ENCODE measurements at places on chromosomes 2 and 18.
A peak's percentile ranks its signal among the peaks of the same experiment; 100 is the strongest.

DNA sequence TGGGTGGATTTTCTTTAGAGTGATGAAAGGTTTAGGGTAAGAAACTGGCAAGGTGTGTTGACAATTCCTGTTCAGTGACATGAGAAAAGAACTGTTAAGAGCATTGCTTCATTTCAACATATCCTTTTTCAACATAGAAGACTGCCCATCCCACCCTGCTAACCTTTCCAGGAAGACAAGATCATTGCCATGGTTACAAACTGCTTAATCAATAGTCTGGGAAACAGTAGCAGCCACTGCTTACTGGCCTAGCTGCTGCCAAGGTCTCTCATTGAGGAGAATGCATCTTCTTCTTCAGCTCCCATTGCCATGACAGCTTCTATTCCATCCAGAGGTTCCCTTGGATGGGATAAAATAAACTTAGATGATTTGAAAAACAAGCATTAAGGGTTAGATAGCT, 212.1 kb downstream of the LRRTM1 start:
- no peak for DNase-seq

DNA sequence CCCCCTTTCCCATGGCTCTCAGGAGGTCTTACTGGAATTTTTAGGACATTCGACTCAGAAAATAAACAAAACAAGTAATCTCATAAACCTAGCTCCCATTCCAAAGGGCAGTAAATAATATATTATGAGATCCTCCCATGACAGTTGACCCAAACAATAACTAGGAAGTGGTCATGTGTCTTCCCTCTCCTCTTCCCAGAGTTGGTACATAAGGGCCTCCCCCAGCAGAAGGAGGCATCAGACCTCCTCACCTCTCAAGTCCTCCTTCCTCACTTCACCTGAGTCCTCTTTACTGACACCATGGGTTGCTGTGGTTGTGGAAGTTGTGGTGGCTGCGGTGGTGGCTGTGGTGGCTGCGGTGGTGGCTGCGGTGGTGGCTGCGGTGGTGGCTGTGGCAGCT, at the start of gene SCYGR7:
TSS of gene SCYGR7 (plus strand) at position 301 of the 400 bp plus-strand sequence. CDS start at position 301, 0 bp downstream.
- DNase-seq = no peak

- no peak for DNase-seq
These were observed 153.7 kb downstream of the SOX11 start for GRCh38 chr2:5845798-5846330.

DNA sequence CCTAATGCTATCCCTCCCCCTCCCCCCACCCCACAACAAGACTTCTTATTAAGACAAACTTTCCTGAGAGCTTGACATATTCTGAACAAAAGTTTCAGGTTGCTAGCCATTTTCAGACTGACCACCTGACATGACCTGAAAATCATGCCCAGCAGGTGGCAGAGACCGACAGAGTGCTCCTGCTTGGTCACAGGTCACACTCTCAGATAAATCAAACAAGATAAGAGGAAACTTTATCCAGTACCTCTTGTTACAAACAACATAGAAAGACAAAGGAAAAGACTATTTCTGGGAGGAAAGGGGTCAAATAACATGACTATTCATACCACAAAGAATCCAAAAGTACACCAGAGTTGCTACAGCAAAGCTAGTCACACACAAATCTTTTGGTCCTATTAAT, 107.4 kb downstream of the TMEM200C start:
- no peak for DNase-seq

GRCh38 chr2:235493775-235494715, at the start of gene AGAP1:
Gene AGAP1 (plus strand): TSS chr2:235494043.
- DNase-seq = peak; percentile 18

DNA sequence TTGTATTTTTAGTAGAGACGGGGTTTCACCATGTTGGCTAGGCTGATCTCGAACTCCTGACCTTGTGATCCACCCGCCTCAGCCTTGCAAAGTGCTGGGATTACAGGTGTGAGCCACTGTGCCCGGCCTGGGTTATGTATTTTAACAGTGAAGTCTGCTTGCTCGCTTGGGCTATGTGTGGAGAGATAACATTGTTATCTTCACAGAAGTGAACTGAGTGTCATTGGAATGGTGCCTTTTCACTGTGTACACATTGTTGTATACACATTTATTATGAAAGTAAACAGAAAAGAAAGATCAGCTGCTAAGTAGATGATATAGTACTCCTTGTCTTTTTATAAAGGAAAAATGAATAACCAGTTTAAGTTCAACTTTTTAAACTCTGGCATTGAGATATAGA, 30.4 kb downstream of the RNF138 start:
- DNase-seq = no peak

- DNase-seq = no peak
These were observed 318.9 kb upstream of the ACVR2A start for GRCh38 chr2:147525819-147526489.

DNA sequence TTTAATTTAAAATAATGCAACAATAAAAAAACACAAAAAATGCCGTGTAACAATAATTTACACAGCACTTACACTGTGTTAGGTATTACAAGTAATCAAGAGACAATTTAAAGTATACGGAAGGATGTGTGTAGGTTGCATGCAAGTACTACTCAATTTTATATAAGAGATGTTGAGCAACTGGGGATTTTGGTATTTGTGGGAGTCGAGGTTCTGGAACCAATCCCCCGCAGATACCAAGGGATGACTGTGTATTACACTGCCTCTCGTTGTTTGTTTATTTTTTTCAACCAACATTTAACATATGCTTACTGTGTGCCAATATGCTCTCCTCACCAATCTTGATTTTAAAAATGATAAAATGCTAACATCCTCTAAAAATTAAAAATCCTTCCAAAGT, 24.8 kb downstream of the MAP3K2 start:
- no peak for DNase-seq

- no peak for DNase-seq
These were observed 1012.6 kb downstream of the BCL11A start for GRCh38 chr2:59540864-59541263.

GRCh38 chr2:187575751-187576067, 21.5 kb upstream of the TFPI start:
- DNase-seq = no peak

DNA sequence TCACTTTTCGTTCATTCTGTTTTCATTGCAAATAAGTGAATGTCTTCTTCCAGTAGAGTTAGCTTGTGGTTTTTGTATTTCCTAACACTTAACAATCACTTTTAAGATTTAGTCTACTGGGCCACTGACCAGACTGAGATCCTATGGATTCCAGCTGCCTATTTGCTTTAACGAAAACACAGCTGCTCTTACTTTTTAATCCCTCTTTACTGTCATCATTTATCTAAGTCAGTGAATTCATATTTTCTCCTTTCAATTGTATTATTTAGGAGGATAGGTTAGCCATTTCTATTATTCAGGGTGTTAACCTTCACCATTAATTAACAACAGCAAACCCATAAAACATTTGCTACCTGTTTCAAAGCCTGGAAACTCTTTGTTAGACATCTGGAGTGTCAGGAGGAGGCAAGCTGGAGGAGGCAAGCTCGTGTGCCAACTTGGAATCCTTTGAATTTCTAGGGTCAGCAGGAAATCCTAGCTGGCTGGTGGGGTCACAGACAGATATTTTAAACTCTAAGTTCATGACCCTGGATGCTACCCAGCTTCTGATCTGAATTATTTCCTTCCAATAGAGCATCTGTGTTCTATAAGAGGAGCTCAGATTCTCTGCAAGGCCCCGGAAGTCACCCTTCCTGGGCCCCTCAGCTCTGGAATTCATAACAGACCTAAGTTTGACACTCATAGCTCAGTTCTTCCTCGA, 385.3 kb downstream of the RBM43 start:
- no peak for DNase-seq

- DNase-seq = peak; percentile 39
These were observed 54.5 kb downstream of the SCN2A start for GRCh38 chr2:165293440-165294420.

- no peak for DNase-seq
These were observed 8.0 kb upstream of the CFAP221 start for GRCh38 chr2:119536211-119536610.

DNA sequence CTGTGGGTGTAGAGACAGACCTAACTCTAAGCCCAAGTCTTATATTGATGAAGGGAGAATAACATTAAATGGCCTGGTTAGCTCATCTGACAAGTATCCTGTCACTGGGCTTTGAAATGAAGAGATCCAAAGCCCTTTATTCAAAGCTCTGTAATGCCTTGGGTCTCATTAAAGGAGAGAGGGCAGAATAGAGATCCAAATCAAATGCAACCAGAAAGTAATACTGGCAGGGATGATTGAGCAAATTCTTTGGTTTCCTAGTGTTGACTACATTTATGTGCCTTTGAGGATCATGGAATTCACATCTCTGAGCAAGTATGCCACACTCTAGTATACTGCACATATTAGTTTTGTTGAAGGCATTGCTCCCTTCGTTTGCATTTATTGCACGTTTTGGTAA, 147.9 kb upstream of the CAVIN2 start:
- DNase-seq = no peak

DNA sequence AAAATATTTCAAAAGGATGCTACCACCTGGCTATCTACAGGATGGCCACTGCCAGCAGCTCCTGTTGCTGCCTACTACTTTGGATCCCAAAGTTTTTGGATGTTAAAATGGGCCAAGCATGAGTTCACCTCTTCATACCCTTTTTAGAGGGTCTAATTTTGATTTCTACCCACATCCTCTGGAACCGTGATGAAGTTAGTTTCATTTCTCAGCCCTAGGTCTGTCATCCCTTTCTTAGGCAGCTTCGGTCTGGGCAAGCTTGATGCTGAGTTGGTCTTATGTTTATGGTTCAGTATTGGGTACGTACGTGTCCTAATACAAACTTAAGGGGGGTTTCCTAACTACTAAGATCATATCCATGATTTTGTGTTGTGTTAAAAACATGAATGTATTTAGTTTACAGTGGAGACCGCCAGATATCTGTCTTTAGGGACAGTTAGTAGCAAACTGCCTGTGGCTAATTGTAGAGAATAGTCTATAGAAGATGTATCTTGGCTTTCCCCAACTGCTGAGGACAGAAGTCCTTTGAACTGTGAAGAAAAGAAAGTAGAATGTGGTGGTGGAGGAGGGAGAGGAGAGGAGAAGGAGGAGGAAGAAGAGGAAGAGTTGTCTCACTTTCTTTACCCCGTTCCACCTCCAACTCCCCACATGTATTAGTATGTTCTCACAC, 184.9 kb downstream of the UBE2E3 start:
- DNase-seq = no peak

- no peak for DNase-seq
These were observed 91.7 kb downstream of the SCN3A start for GRCh38 chr2:165112133-165112573.

GRCh38 chr18:68034296-68034695, 517.8 kb upstream of the DSEL start:
- no peak for DNase-seq

- peak; percentile 19 for DNase-seq
These were observed 121.5 kb upstream of the LTBP1 start for GRCh38 chr2:32825291-32825712.

- DNase-seq = no peak
These were observed 66.6 kb downstream of the STPG4 start for GRCh38 chr2:47088371-47089082.

GRCh38 chr2:235630718-235631296, 137.0 kb downstream of the AGAP1 start:
- DNase-seq = no peak

- no peak for DNase-seq
These were observed 28.5 kb upstream of the RTTN start for GRCh38 chr18:70233974-70234373.

DNA sequence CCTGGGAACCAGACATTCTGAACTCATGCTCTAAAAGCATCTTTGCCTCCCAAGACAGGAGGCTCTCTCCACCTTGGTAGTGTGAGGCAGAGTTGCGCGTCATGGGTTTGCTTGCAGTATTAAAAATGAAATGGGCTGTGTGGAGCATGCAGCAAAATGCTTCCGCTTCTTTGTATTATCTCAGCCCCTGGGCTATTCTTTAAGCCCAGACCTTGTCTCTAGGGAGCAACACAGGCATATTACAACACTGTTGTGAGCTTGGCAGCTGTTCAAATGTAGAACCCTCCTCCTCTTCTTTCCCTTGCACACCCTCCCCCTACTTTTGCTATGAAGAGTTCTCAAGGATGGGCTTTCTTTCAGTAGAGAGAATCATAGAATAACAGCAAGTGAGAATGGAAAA, 185.1 kb upstream of the LHCGR start:
- no peak for DNase-seq

DNA sequence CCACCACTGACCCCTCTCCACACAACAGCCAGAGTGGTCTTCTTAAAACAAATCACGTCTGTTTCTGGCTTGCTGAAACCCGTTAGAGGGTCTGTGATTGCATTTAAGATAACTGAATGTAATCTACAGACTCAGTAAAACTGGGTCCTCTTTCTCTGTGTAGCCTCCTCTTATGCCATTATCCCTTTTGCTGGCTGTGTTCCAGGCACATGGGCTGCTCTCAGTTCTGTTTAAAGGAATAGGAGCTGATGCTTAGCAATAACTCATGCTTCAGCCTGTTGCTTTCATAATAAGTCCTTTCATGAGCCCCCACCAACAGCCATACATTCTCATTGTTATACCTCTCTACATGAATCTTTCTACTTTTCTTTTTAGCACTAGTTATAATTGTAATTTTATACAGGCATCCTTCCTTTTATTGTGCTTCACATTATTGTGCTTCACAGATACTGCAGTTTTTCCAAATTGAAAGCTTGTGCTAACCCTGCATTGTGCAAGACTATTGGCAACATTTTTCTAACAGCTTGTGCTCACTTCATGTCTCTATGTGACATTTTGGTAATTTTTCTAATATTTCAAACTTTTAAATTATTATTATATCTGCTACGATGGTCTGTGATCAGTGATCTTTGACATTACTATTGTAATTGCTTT, 782.6 kb downstream of the MBD2 start:
- no peak for DNase-seq

DNA sequence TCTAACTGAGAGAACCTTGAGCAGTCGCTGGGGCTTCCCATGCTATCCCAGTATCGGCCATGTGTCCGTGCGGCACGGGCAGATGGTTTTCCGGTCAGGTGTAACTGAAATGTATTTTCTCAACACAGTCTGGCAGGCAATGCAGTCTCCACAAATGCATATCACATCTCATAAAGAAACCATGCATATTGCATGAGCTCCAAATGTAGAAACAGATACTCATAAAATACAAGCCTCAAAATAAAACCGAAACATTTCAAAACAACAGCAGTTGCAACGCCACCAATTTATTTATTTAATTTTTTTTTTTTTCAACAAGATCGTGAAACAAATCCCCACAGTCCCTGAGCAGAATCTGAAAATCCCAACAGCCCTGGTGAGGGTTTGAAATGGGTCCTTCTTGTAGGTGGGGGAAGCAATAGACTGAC, 299.4 kb downstream of the LPIN1 start:
- no peak for DNase-seq

DNA sequence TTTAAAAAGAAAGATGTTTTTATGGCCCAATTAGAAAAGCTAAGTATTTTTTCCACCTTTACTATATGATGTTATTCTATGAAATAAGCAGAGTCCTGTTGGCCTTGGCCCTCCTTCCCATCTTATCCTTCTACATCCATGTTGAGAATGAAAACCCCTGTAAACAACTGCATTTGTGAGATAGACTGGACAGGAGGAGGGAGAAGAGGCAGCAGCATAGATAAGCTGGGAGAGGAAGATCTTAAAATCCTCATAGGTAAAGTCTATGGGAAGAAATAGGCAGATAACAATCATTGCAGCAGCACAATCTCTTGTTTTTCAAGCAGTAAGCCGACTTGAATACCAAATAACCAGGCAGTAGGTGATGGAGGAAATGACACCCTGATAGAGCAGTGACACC, 207.6 kb upstream of the PARD3B start:
- no peak for DNase-seq

- DNase-seq = no peak
These were observed 84.6 kb downstream of the PLCL1 start for GRCh38 chr2:197889041-197889440.

- peak; percentile 36 for DNase-seq
These were observed 62.2 kb downstream of the ADNP2 start for GRCh38 chr18:80171054-80171872.

GRCh38 chr2:159200498-159200897, 86.0 kb downstream of the WDSUB1 start:
- DNase-seq = no peak
